ENCODE measurements at places on chromosomes 7 and 10.

DNA sequence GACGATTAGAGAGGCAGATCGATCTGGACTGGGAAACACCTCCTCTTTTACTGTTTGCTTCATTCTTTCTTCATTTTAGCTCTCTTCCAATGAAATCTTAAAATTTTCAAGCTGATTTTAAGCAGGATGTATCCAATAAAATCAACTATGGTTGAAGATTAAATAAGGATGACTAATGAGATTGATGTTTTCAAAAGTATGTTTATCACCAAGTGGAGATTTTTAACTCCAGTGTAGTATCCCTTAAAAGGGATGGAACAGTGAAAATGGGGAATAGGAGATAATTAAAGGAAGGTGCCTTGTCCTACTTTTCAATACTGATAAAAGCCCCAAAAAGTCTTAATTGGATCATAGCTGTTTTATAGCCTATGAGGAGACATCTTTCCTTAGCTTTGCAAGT, 11.6 kb upstream of the LIPF start:
- DNase-seq = no peak

DNA sequence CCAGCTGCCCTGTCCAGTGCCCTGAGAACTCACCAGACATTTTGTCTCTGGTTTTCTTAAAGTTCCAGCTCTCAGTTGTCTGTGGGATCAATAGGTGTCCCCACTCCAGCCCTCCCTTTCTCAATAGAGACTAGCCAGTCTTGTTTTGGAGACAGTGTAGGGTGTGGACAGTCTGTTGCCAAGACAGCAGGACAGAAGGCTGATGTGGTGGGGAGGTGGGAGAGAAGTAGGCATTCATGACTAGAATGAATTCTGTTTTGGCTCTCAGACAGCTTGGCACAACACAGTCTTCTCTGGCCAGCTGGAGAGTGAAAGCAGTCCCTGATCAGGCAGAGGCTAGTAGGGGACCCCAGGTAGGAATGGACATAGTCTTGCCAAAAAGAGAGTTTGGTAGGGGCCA, 467.0 kb upstream of the PODXL start:
- DNase-seq = no peak

DNA sequence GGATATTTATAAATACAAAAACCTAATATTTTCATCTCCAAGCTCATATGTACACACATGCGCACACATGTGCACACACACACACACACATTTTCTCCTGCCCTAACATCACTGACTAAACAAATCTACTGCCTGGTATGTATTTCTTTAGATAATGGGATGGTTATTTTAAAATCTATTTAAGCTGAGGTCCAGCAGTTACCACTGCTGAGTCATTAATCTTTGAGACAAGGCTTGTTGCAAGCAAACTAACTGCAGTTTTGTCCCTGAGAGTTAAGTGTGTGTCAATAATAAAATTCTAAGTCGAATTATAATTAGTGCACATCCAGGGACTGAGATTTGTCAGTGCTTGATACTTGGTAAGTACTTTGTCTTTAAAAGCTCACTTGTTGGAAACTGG, 135.1 kb downstream of the VPS50 start:
- no peak for DNase-seq

DNA sequence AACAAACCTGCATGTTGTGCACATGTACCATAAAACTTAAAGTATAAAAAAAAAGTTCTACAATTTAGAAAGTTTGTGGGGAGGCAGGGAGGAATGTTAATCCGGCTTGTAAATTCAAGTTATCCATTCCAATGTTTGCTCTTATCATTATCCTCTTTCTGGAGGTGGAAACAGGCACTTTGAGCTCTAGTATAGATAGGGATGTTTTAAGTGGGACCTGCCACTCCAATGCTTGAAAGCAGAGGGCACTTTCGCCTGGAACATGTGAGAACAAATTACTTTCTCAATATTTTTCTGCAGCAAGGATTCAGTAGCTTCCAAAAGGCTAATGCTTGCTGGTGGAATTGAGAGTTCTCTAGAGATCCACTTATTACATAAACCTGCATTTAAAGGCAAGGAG, 45.6 kb downstream of the FEZF1 start:
- DNase-seq = no peak

DNA sequence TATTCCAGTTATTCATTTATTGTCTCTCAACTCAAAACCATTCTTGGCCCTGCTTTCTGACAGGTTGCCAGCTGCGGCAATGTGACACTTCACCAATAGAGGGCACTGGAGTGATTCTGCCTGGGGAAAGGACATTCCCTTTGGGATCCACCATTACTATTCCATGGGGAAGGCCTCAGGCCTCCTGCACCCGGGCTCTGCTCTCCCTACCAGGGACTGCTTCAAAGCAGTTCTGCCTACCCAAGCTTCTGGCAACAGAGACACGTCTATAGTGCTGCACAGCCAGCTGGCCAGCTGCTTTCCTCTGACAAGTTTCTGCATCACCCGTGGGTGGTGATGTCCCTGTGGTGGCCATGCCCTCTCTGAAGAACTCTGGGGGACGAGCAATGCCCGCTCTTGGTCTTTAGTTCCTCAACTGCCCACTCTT, 163.8 kb downstream of the ELMO1 start:
- DNase-seq = peak; percentile 23
